ENCODE measurements at places on chromosomes 7 and 10. TPM values are rescaled to one million over a fixed set of nuclear protein-coding genes. Genes with fewer than 3 reads are reported as not detected.

CPA2 gene
- not detected for polyA plus RNA-seq

NAPEPLD gene
- 38.2 TPM for polyA plus RNA-seq

HMX2 gene
- not detected for polyA plus RNA-seq

ICA1 gene
- polyA plus RNA-seq, result 6.5 TPM

CALML3 gene
- polyA plus RNA-seq, result 0.17 TPM

BMPER gene
- polyA plus RNA-seq, result 10.9 TPM

SPDYE2B gene
- polyA plus RNA-seq, result 0.35 TPM

GCK gene
- polyA plus RNA-seq, result 3.7 TPM

ANKRD2 gene
- polyA plus RNA-seq, result 1.3 TPM

CDC14C gene
- not detected for polyA plus RNA-seq

All from Purkinje cell (primary cell).